ENCODE measurements at places on chromosomes 2 and 18. TPM values are rescaled to one million over a fixed set of nuclear protein-coding genes. Genes with fewer than 3 reads are reported as not detected.

The PLB1 gene
- total RNA-seq, result 0.35 TPM

The ADNP2 gene
- total RNA-seq, result 7.5 TPM

The GULP1 gene
- 3.5 TPM for total RNA-seq

The LYG2 gene
- not detected for total RNA-seq

The CPLX4 gene
- total RNA-seq, result not detected

The CHST9 gene
- total RNA-seq, result 1.4 TPM

The IL36G gene
- not detected for total RNA-seq

The SPTBN1 gene
- 659 TPM for total RNA-seq

The NMUR1 gene
- total RNA-seq, result 0.35 TPM

The GCG gene
- not detected for total RNA-seq

The CHAC2 gene
- total RNA-seq, result 1.6 TPM

The DSC2 gene
- 37.2 TPM for total RNA-seq

The CCDC142 gene
- 6.1 TPM for total RNA-seq

GRCh38 chr2:238987352-238987981 lies 139.6 kb downstream of the TWIST2 start:
- DNase-seq, result no peak

DNA sequence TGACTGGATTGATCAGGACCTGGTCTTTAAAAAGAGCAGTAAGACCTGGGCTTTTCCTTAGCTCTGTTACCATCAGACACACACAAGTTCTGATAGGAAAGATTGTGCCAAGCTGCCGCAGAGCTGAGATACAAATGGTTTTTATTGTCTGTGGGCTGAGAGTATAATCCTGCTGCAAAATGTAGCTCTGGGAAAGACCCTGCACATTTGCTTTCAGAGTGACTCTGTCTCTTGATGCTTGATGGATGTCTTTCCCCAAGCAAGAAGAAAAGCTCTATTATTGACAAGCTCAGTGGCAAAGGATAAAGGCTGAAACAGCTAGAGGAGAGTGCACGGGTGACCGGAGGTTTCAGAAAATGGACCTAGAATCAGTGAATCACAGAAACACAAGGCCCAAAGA lies 95.3 kb upstream of the PARD3B start:
- DNase-seq, result no peak

- no peak for DNase-seq
These were observed 119.7 kb upstream of the CTNNA2 start for GRCh38 chr2:79393107-79393685.

GRCh38 chr2:218400167-218400929 lies 680 bp downstream of the CTDSP1 start:
- peak; percentile 67 for DNase-seq

DNA sequence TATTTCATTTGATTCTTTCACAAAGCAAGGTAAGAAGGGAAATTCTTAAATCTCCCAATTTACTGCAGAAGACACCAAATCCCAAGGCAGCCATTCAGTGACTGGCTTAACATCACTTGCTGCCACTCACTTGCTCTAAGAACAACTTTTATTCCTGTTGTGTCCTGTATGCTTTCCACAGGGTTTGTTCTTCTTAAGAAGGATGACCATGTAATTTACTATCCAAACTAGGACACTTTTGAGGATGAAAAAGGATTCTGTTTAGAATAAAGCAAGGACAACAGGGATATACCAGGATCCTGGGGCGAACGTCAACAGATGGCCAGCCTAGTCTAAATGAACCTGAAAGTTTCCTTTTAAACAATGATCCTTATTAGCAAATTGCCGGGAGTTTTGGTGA lies 34.8 kb downstream of the RIT2 start:
- DNase-seq, result no peak

- DNase-seq, result no peak
These were observed 475.5 kb downstream of the SOX11 start for GRCh38 chr2:6167592-6168138.

GRCh38 chr18:8615397-8616027 lies 6.3 kb downstream of the RAB12 start:
- DNase-seq, result no peak

DNA sequence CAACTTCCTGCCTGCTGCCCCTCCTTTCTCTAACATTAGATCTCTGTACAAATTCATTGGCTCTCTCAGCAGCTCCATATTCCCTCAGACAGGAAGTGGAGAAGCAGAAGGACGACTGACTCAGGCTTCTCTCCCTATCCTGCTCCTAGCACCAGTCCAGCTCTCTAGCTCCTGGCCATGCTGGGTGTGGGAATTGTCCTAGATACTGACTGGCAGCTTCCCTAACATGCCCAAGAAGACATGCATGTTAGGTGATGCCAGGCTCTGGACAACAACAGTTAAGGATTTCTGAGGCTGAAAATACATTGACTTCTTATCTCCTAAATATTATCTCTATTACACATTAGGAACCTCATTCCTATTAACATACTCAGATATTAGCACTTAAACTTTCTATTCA lies 292.9 kb downstream of the IKZF2 start:
- DNase-seq, result no peak

- DNase-seq, result no peak
These were observed 14.6 kb upstream of the ALPP start for GRCh38 chr2:232363784-232364615.

- DNase-seq, result peak; percentile 10
These were observed 167.3 kb downstream of the HRH4 start for GRCh38 chr18:24627644-24628315.

- no peak for DNase-seq
These were observed 309.0 kb upstream of the CDH2 start for GRCh38 chr18:28485918-28486317.

- peak; percentile 29 for DNase-seq
These were observed 462.3 kb downstream of the MEIS1 start for GRCh38 chr2:66897181-66897580.

DNA sequence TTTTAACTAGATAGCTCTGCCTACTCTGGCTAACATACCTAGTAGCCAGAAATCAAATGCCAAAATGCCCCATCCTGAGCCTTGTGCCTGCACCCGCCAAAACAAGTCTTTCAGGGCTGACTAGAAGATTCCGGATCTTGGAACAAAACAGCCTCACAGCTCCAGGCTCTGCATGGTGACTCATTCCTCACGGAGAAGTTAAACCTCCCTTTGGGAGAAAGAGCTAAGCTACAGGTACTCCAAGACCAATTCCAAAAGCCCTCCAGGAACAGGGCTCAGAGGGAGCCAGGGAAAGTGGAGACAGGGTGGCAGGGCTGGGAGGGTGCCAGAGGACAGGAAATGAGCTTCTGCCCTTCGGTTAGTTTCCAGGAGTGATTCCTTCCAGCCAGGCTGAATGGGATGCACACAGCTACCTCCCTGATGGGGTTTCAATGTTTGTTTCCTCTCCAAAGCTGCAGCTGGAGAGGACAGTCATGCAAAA lies 295.6 kb downstream of the TNS1 start:
- no peak for DNase-seq

GRCh38 chr2:12270876-12271588 lies 445.7 kb upstream of the TRIB2 start:
- no peak for DNase-seq

DNA sequence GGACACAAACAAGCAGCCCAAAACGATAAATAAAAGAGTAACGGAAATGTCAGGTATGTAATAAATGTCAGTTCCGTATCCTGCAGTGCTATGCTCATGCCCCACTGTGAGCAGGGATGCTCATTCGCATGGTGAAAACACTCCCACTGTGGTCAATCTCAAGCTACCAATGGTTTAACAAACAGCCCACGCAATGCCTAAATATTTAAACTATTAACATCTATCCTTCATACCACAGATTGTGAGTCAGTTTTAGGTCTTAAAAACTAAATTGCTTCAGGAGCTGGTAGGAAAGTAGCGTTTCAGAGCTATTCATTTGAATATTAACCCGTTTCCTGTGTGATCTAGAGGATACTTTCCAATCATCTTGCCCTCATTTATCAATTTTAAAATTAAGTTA lies 207.4 kb downstream of the TCF4 start:
- DNase-seq, result no peak

DNA sequence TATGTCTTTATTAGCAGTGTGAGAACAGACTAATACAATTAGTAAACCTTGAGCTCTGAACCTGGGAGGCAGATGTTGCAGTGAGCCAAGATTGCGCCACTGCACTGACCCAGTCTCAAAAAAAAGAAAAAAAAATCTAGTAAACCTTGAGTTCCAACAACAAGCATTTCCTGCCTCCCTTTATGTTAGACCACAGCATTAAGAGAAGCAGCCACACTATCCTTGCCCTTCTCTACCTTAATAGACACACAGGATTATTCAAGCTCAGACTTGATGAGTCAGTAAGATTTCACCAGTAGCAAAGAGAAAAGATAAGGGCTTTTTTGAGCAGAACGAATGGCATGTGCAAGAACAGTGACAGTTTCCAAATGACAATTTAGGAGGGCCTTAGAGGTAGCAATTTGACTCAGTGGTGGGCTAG lies 18.0 kb upstream of the GLS start:
- no peak for DNase-seq

- DNase-seq, result no peak
These were observed 36.8 kb upstream of the RIOK3 start for GRCh38 chr18:23416298-23416697.

DNA sequence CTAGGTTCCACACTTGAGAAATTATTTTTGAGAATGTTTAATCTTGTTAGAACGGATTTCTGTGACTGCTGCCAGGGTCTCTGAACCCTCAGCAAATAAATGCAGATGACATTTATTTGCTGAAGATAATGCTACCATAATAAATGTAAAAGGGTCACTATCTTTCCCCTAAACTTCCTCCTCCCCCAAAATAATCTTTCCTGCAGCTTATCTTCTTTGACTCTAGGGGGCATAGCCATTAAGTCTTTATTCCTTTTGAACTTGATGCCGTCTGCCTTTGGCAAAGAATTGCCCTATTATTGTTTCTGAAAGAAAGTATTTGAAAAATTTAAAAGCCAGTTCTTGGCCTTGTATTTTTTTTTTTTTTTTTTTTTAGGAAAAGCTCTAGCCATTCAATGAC lies 63.6 kb upstream of the ACSL3 start:
- no peak for DNase-seq

DNA sequence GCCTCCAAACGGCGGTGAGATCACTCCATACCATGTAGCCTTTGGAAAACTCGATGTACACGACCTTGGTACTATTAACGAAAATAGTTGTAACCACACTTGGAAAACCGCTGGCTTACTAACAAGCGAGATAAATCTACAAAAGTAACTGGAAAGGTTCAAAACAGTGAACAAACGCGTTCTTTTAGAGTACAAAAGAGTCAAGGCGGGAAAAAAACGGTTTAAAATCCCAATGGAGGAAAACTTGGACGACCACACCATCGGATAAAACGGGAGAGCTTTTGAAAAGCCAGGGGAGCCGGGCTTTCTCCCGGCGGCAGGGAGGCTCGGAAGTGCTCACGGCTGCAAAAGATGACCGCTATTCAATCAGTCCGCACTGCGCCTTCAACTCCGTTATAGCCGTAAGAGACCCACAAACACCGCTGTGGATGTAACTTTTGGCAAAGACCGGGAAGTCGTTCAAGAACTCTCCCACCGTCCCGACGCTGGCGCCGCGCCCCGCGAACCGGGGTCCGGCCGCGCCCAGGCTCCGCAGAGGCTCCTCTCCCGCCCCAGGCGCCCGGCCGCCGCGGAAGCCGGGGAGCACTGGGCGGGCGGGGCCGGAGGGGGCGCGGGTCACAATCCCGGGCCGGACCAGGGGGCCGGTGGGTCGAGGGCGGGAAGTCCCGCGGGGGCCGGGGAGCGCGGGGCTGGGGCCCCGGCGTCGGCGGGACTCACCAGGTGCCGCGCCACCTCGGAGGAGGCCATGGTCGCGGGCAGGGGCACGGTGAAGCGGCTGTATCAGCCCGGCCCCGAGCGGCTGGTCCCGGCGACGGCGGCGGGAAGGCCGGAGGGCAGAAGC lies 465 bp downstream of the SEPTIN10 start:
- peak; percentile 75 for DNase-seq

All from heart left ventricle (tissue), 16 donors.